Iris pigment epithelial cell (primary cell): ENCODE measurements at places on chromosomes 7 and 10.

GRCh38 chr7:136033413-136034031 lies 56.4 kb upstream of the MTPN start:
- DNase-seq, result no peak

DNA sequence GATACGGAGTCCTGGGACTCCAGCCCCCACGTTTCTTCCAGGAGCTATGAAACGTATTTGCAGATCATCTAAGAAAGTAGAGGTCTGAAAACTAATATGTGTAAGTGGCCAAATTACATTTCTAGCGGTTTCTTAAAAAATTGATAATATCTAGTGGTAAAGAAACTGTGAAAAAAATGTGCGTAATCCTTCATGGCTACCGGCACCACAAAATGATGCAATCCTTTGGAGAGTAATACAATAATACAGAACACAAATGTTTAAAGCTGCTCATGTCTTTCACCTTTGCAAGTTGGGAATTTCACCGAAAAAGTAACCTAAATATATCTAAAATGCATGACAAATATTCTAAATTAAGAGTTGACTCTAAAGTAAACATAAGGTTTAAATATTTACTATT lies 742.1 kb downstream of the GRID1 start:
- DNase-seq, result no peak

DNA sequence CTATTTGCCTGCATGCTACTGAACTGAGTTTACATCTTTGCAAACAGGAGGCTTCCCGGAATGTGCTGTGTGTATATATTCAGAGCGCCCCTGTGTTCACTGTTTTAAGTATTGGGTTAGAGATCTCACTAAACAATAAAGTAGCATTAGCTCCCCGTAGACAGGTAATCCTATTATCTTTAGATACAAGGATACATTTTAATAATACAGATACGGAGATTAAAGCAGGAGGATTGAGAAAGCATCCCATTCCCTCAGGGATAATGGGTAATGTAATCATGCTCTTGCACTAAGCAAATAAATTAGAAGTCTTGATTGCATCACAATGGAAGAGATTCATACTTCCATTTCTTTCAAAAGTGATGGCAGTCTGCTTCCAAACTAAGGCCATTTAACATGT lies 809.0 kb downstream of the NRG3 start:
- no peak for DNase-seq

DNA sequence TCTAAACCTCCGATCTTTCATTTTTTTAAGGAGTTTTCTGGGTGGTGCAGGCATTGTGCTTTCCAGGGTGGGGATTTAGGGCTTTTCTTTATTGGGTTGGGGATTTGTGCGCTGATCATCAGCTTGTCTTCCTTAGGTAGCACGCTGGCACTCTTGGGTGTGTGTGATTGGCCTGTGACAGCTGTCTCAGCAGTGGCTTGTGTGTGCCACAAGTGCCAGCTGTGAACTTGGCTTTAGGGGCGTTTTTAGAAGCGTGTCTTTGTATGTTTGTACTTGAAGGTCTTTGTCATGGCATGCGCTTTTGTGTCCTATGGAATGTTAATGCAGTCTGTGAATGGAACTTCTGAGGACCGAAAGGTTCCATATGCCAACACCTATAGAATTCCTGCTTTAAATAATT lies 788 bp downstream of the AKAP9 start:
- peak; percentile 18 for DNase-seq

DNA sequence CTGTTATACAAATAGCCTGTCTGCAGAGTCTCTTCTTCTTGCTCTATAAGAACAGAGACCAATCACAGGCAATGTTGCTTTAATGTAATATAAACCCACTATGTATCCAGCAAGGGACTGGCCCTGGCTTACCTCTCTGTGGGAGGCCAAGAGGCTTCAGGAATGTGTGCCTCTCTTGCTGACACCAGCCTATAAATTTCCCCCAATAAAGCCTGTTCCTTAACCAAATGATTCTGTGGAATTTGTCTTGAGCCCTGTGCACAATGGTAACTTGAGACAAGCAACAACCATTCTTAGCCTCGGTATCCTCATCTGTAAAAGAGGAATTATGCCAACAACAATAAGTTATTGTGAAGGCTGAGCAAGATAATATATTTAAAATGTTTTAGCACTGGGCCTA lies 563.7 kb downstream of the GRM8 start:
- peak; percentile 68 for DNase-seq

DNA sequence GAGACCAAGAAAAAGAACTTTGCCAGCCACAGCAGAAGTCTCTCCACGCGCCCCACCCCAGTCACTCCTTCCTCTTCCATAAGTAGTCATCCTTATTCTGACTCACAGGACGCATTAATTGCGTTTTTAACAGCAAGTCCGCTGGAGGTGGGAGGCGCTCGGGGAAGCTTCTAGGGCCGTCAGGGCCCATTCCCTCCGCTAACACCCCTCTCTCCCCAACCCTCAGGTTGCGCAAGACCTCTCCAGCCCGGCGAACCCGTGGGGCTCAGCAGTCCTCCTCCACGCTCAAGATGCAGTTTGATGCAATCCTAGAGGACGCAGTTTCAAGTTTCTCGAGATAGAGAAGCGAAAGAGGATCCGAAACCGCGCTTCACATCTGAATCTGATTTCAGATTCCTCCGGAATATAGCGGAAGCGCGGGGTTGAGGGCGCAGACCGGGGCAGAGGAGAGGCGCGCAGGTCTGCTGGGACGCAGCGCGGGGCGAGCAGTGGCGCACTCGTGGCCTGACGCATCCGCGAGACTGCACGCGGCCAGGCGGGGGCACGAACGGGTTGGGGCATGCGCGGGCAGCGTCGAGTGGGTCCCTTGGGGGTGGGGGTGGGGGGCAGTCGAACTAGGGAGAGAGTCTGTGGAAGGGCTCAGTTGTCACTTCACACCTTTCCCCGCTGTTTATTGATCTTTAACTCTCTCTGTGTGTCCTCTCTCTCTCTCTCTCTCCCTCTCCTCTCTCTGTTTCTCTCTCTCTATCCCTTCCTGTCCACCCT lies 37.8 kb upstream of the PSAP start:
- DNase-seq, result peak; percentile 94

GRCh38 chr7:132333301-132333700 lies 243.0 kb downstream of the PLXNA4 start:
- DNase-seq, result no peak

- no peak for DNase-seq
Observed at GRCh38 chr7:16450366-16450765, 15.2 kb downstream of the SOSTDC1 start.

DNA sequence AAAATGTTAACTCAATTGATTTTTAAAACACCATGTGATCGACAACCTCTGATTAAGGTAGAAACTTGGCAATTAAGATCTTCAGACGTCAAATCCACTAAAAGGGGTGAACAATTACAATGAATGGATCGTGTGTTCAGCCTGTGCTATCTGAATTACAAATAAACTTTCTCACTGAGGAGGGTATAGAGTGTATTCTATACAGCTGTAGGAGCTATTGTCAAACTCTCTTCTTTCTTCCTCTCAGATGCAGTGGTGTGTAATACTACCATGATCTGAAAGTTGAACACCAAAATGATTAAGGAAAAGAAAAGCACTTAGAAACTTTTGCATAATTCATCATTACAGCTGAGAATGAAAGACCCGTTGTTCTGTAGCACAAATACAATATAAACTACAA lies 32.2 kb upstream of the MACC1 start:
- no peak for DNase-seq

- peak; percentile 46 for DNase-seq
Observed at GRCh38 chr10:79424221-79425073, 21.0 kb downstream of the ZCCHC24 start.

DNA sequence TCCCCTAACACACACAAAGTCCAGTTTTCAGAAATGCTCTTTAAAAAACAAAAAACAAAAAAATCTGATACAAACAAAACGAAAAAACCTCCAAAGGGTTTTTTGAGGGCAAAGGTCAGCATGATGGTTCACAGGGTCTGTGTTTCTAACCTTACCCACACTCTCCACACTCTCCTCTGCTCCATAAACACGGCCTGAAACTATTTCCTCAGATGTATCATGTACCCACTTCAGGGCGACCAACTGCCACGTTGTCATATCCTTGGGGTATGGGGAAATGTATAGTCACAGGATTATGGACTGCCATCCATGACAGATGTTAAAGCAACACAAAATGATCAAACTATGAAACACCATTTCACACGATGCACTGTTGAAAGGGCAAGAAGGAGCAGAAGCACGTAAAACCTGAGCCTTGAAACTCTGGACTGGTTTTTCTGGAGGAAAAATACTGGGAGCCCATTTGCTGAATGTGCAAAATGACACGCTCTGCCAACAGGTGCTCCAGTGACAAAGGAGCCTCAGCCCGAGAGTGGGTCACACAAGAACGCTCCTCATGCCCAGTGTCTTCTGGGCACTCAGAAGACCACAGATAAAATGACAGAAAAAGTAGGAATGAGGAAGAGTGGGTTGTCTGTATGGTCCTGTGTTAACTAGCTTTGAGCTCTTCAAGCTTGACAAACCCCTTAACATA lies 15.8 kb downstream of the NAPEPLD start:
- DNase-seq, result no peak

- DNase-seq, result peak; percentile 96
Observed at GRCh38 chr7:36658335-36659171, 65.7 kb downstream of the AOAH start.

GRCh38 chr10:84038035-84038434 lies 101.3 kb upstream of the GHITM start:
- no peak for DNase-seq

DNA sequence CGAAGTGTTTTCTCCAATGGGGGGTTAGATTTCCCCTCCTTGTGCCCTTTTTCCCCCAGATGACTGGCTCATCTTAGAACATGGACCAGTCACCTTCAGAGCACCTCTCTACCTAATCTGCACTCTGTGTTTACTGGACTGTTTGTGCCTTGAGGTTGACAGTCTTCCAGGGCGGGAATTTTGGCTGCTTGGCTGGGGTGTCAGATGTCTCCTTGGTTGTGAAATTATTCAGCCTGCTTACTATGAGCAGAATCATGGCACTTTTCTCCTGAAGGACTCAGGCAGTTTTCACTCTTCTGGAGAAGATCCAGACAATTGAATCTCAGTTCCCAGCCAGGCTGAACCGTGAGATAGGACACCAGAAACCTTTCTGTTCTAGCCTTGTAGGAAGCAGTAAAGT lies 60.3 kb upstream of the NFKB2 start:
- DNase-seq, result peak; percentile 51

DNA sequence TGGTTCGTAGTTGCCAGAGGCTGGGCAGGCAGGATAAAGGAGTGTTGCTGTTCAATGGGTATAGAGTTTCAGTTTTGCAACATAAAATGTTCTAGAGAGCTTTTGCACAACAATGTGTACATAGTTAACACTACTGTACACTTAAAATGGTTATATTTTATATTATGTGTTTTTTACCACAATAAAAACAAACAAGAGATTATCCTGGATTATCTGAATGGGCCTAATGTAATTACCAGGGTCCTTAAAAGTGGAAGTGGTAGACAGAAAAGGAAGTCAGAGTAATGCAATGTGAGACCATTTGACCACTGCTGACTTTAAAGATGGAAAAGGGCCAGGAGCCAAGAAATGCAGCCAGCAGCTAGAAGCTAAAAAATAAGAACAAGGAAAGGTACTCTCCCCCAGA lies 159.7 kb downstream of the SGMS1 start:
- peak; percentile 72 for DNase-seq

DNA sequence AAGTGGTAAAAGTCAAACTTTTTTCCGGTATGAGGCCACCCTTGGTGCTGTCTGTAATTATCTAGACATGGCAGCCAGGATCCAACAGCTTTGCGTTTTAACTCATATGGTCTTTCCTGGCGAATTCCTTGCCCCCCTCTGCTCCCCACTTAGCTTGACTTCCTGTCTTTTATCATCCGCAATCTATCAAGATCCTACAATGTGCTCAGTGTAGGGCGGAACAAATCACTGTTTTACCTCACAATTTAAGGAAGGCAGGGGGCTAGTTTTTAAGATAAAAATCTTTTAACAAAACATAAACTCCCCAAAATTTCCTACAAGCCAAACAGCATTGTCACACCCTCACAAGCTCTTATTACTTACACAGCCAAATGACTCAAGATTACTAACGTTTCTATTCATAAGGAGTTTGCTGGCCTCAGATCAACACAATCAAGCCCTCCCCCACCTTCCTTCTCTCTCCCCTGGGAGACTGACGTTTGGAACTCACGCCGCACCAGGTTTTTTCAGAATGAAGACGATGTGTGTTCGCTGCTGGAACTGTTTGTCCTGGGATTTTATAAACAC lies 1.3 kb upstream of the CDK14 start:
- DNase-seq, result peak; percentile 91

DNA sequence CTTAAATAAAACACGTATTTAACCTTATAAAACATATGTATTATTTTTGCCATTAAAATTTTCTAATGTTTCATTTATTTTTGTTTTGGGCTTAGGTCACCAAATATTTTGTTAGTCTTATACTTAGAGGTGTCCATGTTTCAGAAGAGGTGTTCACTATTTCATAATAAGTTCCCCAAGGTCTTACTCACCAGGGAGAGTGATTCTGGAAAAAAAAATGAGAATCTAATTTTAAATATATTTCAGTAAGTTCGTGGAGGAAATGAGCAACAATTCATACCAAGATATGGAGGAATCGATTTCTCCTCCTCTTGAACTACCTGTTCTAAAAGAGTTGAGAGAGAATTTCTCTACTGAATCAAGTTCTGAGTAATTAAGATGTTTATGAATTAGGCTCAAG lies 271.6 kb upstream of the SLC26A5 start:
- no peak for DNase-seq

- peak; percentile 93 for DNase-seq
Observed at GRCh38 chr7:79453558-79454360, at the start of gene MAGI2. MAGI2 (minus strand) TSS chr7:79453667; CDS start chr7:79453320, 347 bp downstream.

GRCh38 chr7:30980751-30981150 lies 17.0 kb downstream of the GHRHR start:
- DNase-seq, result no peak

DNA sequence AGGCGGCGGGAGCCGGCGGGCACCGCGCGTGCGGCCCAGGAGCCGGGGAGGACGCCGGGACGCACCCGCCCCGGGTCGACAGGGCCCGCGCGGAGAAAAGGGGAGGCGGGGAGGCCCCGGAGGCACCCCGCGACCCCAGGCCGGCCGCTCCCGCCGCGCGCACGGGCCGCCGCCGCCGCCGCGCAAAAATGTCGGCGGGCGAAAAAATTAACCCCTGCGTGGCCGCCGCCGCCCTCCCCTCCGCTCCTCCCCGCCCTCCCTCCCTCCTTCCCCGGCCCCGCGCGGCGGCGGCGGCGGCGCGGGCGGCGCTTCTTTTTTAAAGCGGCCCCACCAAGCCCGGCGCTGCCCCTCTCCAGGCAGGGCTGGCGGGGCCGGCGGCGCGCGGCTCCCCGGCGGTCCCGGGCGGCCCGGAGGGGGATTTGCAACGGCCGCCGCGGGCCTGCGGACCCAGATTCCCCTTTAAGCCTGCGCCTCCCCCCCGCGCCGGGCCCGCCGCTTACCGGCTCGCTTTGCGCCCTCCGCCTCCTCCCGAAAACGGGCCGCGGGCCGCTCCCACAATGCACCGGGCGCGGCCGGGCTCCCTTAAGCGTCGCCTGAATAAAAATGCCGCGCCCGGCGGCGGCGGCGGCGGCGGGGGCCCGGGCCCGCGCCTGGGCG lies 465 bp downstream of the SEPHS1 start:
- peak; percentile 80 for DNase-seq

GRCh38 chr10:63265683-63266235 lies 132.6 kb downstream of the NRBF2 start:
- DNase-seq, result no peak
